ENCODE measurements at places on chromosomes 12 and 14.

- DNase-seq, result peak; percentile 10
These were observed 1598.3 kb downstream of the AACS start for GRCh38 chr12:126663304-126664094.

GRCh38 chr14:32601906-32602305 lies 272.8 kb downstream of the AKAP6 start:
- no peak for DNase-seq

- no peak for DNase-seq
These were observed 68.2 kb downstream of the SRGAP1 start for GRCh38 chr12:63912651-63913050.

GRCh38 chr12:58268069-58268468 lies 326.7 kb downstream of the ATP23 start:
- no peak for DNase-seq
